ENCODE measurements at places on chromosomes 12 and 14.

DNA sequence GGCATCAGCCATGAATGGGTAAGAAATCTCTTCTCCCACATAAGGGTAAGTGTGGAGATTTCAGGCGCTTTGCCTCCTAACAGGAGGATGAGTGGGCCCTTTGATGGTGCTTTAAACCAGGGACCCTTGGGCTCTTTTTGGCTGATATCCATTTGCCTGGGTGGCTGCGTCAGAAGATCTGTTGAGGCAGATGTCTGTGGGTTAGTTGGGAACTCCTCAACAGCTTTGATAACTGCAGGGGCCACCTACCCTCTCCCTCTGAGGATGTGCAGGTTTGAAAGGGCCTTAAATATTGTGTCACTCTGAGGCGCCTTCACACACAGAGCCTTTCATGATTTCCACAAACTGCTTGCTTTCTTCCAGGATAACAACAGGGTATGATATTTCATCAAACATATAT, 210.7 kb downstream of the PPM1H start:
- DNase-seq = no peak

GRCh38 chr14:79275292-79275655, 936.0 kb downstream of the DIO2 start:
- DNase-seq = no peak

GRCh38 chr14:45364565-45365156, 111.7 kb upstream of the MIS18BP1 start:
- no peak for DNase-seq

DNA sequence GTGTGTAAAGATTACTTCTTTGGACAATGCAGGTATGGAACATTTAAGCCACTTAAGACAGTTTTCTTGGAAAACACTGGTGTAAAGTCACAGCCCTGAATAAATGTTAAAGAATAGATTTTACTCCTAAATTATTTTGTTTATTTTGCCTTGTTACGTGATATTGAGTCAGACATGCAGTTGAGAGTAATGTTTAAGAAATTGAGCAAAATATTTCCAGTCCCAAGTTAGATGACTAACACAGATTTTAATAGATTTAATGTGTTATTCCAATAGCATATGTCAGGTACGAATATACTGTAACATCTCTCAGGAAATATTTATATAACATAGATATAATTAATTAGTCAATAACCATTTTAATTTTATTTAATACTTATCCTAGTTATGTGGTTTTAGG, 1361.7 kb downstream of the FSCB start:
- DNase-seq = no peak

DNA sequence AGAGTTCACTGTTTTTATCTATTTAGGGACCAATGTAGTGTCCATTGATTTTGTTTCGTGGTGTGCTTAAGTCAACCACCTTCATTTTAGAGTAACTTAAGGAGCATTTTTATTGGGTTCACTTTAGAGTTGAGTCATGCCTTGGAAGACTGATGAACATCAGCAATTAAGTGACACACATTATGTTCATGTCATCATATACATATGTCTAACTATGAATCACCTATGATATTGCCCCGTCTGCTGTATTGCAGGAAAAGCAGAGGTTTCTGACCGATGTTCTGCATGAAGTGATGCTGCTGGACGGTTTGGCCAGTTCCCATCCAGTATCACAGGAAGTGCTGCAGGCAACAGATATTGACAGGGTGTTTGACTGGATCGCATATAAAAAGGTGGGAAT, 227.1 kb downstream of the TRHDE start:
- no peak for DNase-seq

GRCh38 chr14:43914041-43914693, 592.9 kb downstream of the FSCB start:
- no peak for DNase-seq

- no peak for DNase-seq
Measured at GRCh38 chr12:107545737-107546353, 139.8 kb upstream of the PWP1 start.

- no peak for DNase-seq
Measured at GRCh38 chr12:69385038-69385437, 25.5 kb downstream of the YEATS4 start.

DNA sequence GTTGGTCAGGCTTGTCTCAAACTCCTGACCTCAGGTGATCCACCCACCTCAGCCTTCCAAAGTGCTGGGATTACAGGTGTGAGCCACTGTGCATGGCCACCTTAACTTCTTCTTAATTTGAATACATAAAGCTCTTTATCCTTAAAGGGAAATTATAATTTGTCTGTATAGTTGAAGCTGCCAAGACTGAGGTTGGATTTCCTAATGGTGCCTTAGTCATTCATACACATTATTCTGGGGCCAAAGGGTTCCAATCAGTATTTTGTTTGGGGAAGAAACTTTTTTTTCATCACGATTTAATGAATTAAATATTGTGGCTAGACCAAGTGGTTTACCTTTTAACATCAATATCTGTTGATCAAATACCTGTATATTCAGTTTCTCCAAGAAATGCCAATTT, 135.9 kb downstream of the SYT1 start:
- DNase-seq = no peak

DNA sequence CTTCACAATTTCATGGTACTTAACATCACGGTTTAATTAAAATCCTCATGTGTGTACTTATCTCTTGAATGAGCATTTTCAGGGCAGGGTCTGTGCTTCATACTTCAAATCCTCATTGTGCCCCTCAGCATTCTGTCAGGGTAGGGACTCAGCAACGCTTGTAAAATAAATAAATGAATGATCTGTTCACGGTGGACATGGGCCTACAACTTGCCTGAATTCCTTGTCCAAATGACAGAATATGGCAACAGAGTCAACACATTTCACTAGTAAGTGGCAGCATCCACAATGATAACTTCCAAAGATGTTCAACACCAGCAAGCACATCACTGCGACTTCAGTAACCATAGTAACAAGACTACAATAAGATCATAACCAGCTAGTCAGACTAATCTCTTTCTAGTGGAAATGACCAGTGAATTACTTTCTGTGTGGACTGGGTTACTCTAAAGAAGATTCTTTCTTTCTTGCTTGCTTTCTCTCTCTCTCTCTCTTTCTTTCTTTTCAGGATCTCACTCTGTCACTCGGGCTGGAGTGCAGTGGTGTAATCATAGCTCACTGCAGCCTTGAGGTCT, 14.5 kb upstream of the GNPTAB start:
- no peak for DNase-seq

GRCh38 chr12:95151406-95151805, 65.9 kb downstream of the FGD6 start:
- DNase-seq = no peak

DNA sequence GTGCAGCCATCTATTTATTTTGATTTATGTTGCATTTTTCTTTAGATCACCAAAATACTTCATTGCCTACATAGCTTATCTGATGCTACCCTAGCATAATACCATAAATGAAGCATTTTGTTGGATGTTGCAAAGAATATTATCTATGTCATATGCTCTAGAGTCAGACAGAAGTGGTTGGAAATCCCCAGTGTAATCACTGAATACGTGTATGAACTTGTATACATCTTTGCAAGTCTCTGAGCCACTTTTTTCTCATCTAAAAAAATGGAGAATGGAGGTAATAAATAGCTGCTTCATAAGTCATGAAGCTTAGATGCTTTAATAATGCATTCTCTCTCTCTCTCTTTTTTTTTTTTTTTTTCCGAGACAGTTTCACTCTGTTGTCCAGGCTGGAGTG, 18.5 kb downstream of the EVL start:
- DNase-seq = no peak

GRCh38 chr12:46354111-46354801, 18.3 kb downstream of the SLC38A2 start:
- DNase-seq = no peak

- no peak for DNase-seq
Measured at GRCh38 chr12:111222027-111222414, 146.9 kb downstream of the PHETA1 start.

- DNase-seq = no peak
Measured at GRCh38 chr12:94229902-94230301, 81.5 kb downstream of the PLXNC1 start.

DNA sequence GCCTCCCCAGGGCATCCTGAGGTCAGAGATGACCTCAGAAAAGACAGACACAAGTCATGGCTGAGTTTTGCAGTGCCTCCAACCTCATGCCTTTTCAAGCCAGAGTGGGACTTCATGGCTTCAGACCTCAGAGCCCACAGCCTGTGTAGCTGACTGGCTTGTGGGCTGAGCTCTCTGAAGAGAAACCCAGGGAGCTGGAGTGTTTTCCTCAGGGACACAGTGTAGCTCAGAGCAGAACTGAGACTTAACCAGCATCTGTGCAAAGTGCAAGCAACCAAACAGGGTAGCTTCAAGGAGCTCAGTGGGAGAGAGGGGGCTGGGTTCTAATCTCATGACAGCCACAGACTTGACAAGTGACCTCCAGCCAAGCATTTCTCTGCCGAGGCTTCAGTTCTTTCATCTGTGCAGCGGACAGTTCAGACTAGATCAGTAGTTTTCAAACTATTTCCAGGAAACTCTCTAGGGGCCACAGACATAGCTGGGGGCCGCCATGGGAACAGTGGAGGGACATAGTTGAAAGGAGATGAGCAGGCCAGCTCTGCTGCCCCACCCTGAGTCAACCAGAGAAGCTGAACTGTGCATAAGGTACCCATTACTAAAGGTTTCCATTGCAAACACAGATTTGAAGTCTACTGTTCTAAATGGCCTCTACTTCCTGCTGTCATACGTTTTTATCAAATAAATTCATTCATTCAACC, 80.0 kb downstream of the LGMN start:
- DNase-seq = no peak

DNA sequence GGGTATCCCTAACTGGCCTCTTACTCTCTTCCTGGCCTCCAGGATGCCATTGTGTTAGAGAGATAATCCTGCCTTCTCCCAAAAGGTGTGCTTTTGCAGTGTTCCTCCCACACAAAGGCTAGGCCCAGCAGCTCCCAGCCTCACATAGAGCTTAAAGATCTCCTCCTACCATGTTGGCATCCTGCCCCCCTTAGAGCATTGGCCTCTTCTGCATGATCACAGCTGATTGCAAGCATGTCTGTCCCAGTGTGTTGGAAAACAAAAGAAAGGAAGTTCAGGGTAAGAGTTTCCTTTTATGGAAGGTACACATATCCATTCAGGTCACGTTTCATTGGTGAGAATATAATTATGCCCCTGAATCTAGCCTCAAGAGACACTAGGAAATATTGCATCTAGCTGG, 405.4 kb downstream of the TMTC2 start:
- no peak for DNase-seq

DNA sequence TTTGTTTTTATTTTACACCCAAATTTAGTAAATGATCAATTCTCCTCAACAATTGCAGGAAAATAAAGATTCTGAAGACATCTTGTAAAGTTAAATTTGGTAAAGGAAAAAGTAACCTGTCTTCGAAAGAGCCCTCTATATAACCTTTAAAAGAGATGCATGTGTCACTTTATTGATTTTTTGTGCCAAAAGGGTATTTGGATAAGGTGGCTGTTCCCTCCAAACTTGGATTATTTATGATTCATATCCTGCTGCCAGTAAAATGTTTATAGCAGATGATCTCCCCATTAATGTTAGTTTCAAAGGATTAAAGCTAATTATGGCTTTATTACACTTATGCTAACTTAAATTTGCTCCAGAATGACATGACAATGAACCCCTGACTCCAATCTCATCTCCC, 98.8 kb downstream of the DUSP6 start:
- no peak for DNase-seq

DNA sequence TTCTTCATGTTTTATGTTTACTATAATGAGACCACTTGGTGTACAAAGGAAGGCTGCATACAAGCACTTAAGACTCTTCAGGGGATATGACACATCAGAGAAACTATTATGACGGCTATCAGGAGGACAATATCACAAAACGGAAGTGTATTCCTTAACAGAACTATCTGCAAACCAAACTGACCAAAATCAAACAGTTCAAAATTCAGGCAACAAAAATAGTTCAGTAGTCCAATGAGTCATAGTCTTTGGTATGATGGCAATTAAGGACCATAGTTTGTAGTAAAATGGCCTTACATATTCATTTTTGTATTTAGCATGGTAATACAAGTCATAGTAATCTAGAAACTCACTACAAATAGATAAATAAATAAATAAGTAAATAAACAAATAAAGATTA, 1638.7 kb upstream of the SEL1L start:
- DNase-seq = no peak

DNA sequence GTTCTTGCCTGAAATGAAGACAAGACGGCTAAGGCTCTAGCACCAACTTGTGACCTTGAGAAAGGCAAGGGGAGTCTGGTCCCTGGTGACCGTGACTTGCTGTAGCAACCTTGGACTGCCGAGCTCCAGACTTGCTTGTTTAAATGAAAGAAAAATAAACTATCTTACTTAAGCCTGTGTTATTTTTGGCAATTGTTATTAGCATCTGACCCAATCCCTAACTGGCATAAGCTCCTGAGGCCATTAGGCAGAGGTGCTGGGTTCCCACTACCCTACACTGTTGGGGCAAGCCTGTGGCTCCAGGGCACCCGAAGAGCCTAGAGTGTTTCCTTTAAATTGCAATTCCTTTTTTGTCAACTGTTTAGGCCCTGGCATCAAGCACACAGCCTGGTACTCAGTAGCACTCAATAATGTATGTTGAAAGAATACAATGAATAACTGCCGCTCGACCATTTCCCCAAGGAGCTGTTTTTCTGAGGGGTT, 106.9 kb upstream of the HIF1A start:
- no peak for DNase-seq

DNA sequence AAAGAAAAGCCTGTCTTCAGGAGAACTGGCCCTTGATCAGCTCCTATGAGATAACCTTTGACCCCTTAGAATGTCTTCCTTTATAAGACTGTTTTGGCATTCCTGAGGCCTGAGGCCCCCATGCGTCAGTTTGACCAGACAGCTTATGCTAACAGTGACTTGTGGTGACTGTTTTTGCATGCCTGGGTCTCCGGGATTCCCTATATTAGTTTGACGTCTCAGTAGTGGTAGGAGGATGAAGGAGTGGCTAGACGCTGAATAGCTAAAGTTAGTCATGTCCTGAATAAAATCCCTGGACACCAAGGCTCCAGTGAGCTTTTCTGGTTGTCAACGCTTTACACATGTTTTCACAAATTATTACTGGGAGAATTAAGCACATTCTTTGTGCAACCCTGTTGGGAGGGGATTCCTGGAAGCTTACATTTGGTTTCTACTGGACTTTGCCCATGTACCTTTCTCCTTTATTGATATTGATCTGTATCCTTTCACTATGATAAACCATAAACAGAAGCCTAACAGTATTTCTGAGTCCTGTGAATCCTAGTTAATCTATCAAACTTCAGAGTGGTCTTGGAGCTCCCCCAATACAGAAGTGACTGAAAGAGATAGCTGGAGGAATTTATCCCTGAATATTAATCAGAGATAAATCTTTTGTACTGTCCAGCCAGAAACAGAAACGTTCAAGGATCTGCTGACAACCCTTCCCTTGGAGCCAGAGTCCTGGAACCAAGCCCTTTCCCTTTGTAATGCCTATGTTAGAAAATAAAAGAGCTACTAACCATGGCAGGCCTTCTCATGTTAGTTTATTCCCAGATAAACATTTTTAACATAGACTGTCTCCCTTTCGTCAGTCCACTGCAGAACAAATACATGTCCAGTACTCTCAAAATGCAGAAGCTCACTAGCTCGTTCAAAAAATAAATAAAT, 479.2 kb downstream of the RPS29 start:
- DNase-seq = no peak
